Activated CD4-positive, alpha-beta T cell treated with anti-CD3 and anti-CD28 coated beads for 36 hours (primary cell): ENCODE measurements at places on chromosomes 2 and 18. TPM values are rescaled to one million over a fixed set of nuclear protein-coding genes. Genes with fewer than 3 reads are reported as not detected.

GRCh38 chr2:18047896-18048657 lies 169.6 kb downstream of the KCNS3 start:
- DNase-seq: no peak

The CCBE1 gene
- total RNA-seq: 0.14 TPM

DNA sequence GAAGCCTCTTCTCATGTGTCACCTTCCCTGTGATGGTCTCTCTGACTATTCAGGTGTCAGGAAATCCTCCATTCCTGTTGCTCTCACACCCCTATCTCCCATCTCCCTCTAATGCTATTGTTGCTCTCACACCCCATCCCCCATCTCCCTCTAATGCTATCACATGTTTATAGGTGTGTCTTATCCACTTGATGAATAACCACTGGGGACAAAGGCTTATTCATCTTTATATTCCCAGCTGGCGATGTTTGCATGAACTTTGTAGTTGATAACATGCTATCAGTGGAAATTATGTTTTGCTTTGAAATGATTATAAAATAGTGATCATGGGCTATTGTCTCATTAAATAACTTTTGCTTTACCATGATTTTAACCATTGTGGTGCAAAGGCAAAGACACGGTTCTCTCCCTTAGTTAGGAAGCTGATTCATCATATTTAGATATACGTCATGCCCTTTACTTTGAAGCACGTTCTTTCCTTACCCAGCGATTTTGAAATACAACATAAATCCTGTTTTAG lies 220.5 kb downstream of the PMAIP1 start:
- DNase-seq: no peak

GRCh38 chr2:232464544-232464885 lies 8.6 kb downstream of the ALPI start:
- no peak for DNase-seq

- no peak for DNase-seq
Observed at GRCh38 chr2:216274194-216274840, 98.0 kb downstream of the MARCHF4 start.

The FAM237A gene
- total RNA-seq: not detected

DNA sequence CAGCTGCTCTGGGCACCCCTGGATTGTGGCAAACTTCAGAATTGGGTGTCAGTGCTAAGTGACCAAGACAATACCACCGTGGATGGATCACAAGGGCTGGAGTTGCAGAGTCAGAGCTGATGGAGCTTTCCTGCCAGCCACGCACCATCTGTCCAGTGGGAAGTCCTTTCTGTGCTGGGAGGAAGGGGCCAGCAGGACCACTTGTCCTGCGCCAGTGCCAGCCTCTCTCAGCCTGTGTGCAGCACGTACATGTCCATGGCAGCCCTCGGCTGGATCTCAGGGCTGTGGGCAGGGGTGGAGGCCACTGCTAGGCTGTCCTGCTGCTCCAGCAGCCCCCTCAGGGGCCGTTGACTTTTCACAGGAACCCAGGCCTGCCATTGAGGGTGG lies 33.3 kb downstream of the RAB31 start:
- DNase-seq: no peak

GRCh38 chr18:14085770-14086457 lies 46.3 kb downstream of the ZNF519 start:
- no peak for DNase-seq

GRCh38 chr18:65753520-65753919 lies 2.7 kb downstream of the CDH7 start:
- no peak for DNase-seq

- DNase-seq: no peak
Observed at GRCh38 chr2:163401481-163401880, 334.3 kb downstream of the FIGN start.

GRCh38 chr18:13420969-13421686 lies 202.6 kb downstream of the LDLRAD4 start:
- DNase-seq: no peak

The UGT1A6 gene
- total RNA-seq: not detected
